Hematopoietic multipotent progenitor cell (in vitro differentiated cells): ENCODE measurements at places on chromosomes 11 and 22.

DNA sequence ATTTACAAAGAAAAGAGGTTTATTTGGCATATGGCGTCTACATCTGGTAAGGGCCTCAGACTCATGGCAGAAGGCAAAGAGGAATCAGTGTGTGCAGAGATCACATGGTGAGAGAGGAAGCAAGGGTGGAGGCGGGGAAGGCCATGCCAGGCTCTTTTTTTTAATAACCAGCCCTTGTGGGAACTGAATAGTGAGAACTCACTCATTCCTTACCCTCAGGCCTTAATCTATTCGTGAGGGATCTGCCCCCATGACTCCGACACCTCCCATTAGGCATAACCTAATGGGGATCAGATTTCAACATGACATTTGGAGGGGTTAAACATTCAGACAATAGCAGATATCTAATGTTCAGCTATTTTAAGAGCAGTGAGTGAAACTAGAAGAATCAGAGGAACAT lies 55.7 kb downstream of the ATM start:
- DNase-seq = no peak

- no peak for DNase-seq
These were observed 22.7 kb downstream of the LINC01488 start for GRCh38 chr11:69504127-69504526.

GRCh38 chr11:26493616-26494015 lies 78.4 kb downstream of the MUC15 start:
- DNase-seq = no peak

GRCh38 chr22:31637447-31637890 lies 24.5 kb downstream of the PISD start:
- DNase-seq = no peak

- peak; percentile 39 for DNase-seq
These were observed 151.6 kb upstream of the BLID start for GRCh38 chr11:122267602-122268001.

DNA sequence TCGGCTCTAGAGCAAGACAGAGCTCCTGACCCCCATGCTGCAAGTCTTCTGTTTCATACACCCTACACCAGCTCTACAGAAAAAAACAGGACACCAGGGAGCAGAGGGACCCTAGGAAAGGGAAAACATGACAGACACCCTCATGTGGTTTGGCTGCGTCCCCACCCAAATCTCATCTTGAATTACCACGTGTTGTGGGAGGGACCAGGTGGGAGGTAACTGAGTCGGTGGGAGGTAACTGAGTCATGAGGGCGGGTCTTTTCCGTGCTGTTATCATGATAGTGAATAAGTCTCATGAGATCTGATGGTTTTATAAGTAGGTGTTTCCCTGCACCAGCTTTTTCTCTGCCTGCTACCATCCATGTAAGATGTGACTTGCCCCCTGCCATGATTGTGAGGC lies 6.6 kb upstream of the C22orf39 start:
- no peak for DNase-seq

GRCh38 chr11:66408488-66409214 lies 12.2 kb upstream of the NPAS4 start:
- peak; percentile 83 for DNase-seq

- DNase-seq = no peak
These were observed 23.5 kb downstream of the PKNOX2 start for GRCh38 chr11:125188021-125188420.

GRCh38 chr22:23749841-23750301 lies 1.0 kb downstream of the ZNF70 start:
- no peak for DNase-seq

- no peak for DNase-seq
These were observed 321.0 kb downstream of the DDX10 start for GRCh38 chr11:108985945-108986279.

- no peak for DNase-seq
These were observed 64.6 kb downstream of the AMOTL1 start for GRCh38 chr11:94832604-94833235.
